ENCODE measurements at places on chromosomes 5 and 9.

DNA sequence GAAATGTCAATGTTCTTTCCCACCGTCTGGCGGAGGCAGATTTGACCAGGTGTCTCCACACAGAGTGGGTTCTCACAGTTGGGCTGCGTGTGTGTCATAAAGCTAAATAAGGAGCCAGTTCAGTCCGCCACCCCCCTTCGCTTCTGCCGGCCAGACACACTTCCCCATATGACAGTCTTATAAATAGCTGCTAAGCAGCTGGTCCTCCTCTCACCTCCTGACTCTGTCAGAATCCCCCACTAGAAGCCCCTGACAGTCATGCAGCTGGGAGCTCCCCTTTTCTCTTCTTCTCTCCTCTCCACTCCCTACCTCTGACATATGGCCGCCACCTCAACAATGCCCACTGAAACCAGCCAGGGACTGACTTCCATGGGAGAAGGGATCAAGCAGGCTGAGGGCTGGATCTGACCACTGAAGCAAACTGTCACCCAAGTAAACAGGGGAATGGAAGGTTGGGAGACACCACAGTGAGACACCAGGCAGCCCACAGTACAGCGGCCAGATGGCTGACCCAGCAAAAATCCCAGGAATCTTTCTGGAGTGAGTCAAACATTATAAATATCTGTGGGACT lies 141.9 kb upstream of the EFNA5 start:
- DNase-seq = no peak

DNA sequence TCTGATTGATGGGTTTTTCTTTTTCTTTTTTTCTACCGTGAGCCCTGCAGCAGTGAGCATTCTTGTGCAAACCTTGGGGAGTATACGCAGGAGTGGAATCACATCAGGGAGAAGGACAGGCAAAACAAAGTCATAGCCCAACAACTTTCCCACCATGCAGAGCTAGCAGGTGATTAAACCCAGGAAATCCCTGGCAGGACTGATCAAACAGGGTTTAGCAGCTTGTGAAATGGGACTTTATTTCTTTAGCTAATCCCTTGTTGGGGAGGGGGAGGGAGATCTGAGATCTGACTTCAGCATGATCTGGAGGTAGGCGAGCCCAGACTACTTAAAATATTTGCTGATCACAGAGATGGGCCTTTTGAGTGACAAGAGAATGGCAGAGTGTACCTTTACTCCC lies 162.0 kb upstream of the GLRA1 start:
- DNase-seq = no peak

- no peak for DNase-seq
Observed at GRCh38 chr9:19119246-19119645, 8.0 kb downstream of the PLIN2 start.

GRCh38 chr5:166340039-166340438 lies 1951.4 kb upstream of the WWC1 start:
- DNase-seq = no peak

- no peak for DNase-seq
Observed at GRCh38 chr9:68751556-68751955, 46.5 kb downstream of the PIP5K1B start.

- no peak for DNase-seq
Observed at GRCh38 chr5:150138551-150139265, 16.9 kb downstream of the PDGFRB start.

GRCh38 chr9:138063785-138064184 lies 186.2 kb downstream of the CACNA1B start:
- DNase-seq = no peak

DNA sequence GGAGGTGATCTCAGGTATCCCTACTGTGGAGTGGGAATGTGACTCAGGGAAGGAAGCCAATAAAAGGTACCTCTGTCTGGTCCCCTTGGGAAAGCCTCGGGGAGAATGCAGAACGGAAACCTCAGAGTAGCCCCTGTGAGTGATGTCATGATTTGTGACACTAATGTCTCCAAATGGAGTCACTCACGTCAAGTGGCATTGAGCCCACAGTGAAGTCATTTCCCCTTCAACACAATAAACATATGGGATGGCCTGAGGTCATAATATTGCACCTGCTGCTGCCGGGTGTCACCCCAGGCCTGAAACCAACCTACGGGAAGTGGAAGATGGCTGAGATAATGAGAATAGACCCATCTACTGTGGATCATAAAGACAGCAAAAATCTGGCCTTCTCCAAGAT lies 75.9 kb upstream of the GOLM1 start:
- DNase-seq = no peak

- peak; percentile 1 for DNase-seq
Observed at GRCh38 chr5:135977375-135977928, 22.7 kb upstream of the LECT2 start.

DNA sequence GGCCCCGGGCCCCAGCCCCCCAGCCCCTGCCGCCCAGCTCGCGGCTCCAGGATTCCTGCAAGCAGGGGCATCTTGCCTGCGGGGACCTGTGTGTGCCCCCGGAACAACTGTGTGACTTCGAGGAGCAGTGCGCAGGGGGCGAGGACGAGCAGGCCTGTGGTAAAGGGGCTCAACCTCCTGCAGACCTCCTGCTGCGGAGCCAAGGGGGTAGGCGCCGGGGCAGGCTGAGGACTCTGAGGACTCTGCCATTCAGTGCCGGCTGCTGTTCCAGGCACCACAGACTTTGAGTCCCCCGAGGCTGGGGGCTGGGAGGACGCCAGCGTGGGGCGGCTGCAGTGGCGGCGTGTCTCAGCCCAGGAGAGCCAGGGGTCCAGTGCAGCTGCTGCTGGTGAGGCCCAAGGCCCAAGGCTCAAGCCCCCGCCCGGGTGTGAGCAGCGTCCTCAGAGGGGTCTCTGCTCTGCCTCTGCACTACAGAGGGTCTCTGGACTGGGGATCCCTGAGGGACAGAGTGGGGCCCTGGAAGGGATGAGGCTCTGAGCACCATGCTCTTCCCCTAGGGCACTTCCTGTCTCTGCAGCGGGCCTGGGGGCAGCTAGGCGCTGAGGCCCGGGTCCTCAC lies 3.4 kb downstream of the MAMDC4 start:
- no peak for DNase-seq

DNA sequence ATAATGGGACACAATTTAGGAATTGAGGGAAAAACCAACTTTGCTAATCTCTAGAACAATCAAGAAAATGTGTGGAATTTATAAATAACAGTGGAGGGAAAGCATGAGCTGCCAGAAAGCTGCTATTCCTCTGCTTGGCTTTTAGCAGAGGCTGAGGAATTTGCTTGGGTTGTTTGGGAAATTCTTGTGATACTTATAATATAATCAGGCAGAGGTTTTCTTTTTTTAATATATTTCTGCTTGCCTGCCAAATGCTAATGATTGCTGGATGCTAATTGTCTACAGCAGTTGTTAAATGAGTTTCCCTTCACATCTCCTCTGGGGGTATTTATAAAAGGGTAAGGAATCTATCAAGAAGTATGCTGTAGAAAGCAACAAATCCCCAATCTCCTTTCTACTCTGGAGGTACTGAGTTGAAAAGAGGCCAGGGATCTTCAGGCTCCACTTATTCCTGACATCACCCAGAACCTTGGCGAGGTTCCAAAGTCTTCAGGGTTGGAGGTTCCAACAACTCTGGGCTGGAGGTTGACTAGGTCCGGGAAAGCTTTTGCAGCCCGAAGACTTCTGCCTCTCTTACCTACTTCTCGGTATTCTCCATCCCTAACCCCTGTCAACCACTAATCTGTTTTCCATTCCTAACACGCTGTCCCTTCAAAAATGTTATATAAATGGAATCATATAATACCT lies 60.4 kb upstream of the TMED7 start:
- no peak for DNase-seq

DNA sequence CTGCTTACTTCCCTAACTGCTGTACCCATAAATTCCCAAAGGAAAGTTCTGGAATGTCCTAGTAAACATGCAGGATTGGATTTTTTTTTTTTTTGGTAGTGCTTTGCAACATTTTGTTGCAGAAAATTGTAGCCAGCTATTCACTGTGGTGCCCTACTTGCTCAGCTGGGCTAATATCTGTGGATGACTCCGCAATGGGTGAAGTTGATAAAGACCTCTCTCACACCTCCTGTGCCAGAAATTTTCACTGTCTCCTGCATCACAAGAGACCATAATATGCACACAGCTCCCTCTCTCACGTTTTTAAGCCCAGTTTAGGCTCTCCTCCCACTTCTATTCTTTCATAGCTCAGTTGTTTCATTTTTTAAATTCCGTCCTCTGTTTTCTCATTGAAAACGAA lies 136.5 kb upstream of the C6 start:
- no peak for DNase-seq

- DNase-seq = no peak
Observed at GRCh38 chr5:14597080-14597479, 15.5 kb downstream of the OTULINL start.

DNA sequence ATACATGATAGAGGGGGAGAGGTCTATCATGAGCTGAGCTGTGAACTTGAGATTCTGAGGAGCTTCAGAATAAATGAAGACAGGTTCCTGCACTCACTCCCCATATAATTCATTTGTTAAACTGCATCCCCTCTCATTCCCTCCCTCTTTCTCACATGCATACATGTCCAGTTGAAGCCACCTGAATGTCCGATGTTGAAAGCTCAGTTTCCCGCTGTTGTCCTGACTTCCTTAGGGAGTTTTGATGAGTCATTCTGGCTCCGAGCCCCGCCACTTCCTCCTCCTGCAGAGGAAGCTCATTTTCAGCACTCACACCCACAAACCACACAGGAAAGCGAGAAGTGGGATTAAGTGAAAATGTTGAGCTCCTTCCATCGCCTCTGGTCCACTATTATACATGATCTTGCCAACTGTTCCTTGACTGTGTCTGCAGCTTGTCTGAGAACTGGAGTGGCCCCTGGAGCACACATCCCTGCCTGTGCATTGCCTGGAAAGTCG lies 121.2 kb downstream of the CEMIP2 start:
- DNase-seq = no peak

GRCh38 chr9:76231001-76231400 lies 163.2 kb downstream of the RFK start:
- no peak for DNase-seq

- DNase-seq = no peak
Observed at GRCh38 chr9:91241909-91242308, 119.8 kb downstream of the AUH start.

DNA sequence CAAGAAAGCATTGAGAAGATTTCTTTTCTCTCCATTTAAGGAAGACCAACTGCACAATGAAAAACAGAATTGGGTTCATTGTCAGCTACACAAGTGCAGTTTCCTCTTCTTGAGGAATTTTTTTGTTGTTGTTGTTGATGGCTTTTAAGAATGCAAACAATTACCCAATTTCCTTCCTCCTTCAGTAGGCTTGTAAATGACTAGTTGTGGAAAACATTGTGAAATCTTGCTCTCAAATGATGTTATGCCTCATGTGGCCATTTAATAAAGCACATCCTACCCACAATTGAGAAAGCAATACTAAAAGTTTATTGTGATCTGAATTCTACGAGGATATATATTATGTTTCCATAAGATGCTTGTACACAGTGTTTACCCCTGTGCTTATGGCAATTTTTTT lies 171.6 kb downstream of the FAM174A start:
- DNase-seq = no peak

DNA sequence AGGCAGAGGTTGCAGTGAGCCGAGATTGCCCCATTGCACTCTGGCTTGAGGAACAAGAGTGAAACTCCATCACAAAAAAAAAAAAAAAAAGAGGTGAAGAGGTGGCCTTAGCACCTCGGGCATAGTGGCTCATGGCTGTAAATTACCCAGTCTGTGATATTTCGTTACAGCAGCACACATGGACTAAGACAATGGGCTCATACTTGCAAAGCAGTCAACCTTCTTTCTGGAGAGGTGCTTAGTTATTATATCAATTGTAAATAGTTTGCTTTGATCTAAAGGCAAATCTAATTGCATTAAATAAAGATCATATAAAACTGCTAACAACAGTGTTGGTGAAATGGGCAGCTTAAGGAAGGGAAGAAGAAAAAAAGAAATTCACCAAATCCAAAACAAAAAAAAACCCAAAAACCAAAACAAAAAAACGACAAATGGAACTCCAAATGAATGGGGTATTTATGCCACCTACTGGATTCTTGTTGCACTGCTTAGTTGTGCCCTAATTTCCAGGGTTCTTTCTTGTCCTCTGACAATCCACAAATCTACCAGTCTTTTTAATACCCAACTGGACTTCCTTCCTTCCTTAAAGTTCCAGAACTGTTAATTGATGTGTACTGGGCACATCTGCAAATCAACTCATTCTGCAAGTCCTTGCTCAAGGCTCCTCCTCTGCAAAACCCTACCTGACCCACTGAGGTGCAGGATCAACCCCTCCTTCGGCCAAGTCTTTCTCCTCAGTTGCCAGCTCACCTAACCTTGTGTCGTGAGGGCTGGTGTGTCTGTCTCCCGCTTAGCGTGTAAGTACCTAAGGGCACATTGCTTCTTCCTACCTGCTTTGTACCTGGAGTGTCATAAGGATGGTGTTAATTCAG lies 35.0 kb upstream of the DMRT1 start:
- DNase-seq = no peak

DNA sequence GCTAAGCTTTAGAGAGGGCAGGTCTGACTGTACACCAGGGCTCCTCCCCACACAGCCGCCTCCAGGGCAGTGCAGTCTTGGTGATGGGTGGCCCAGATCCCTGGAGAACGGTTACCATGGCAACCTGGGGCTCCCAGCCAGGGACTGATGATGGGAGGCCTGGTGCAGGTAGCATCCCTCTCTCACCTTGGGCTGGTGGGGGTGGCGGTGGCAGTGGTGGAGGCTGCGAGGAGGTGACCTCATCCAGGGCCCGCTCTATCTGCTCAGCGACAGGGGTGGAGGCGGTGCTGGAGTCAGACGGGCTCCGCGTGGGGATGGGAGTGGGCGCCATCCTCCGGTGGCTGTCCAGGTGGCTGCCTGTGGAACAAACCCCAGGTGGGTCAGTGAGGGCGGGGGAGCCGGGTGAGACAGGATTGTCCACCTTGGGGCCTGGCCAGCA lies 12.3 kb downstream of the PRR7 start:
- DNase-seq = no peak

- no peak for DNase-seq
Observed at GRCh38 chr5:176927562-176927961, 28.4 kb upstream of the HK3 start.

- DNase-seq = no peak
Observed at GRCh38 chr5:4862500-4862899, 277.6 kb upstream of the ADAMTS16 start.

DNA sequence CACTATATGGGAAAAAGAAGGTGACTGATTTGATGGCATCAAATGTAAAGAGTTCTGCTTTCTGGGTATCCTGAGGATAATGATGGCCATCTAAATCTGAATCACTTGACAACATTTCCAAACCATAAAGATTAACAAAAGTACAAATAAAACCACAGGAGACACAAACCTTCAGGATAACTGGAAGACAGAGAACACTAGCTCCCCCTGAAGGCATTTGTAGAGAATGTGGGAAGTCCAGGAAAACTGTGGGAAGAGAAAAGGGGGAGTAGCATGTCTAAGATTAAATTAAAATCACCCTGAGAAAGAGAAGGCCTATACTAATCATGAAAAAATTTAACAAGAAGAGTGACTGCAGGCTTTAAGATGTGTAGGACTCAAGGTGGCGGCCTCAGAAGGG lies 116.2 kb downstream of the PRELID2 start:
- no peak for DNase-seq

DNA sequence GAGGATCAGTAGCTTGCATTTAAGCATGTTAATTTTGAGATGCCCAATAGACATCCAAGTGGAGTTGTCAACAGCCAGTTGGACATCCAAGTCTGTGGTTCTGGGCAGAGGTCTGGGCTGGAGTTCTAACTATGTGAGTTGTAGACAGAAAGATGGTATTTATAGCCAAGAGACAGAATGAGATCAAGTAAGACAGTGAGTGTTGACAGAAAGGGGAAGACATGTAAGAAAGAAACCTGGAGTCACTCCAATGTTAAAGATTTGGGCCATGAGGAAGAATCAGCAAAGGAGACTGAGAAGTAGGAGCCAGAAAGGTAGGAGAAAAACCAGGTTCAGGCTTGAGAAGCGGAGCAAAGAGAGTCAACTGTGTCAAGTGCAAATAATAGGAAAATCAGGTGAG lies 95.5 kb upstream of the PUM3 start:
- DNase-seq = no peak

Measured in activated T-cell treated with anti-CD3 and anti-CD28 coated beads for 4 hours (primary cell).